A549 treated with Hydrocortisone at 1 μM for 4 hours (cell line): ENCODE measurements at places on chromosomes 7 and 10. TPM values are rescaled to one million over a fixed set of nuclear protein-coding genes. Genes with fewer than 3 reads are reported as not detected.

C10orf90 gene
- 2.7 to 3.6 TPM (median 3.2 TPM) in 5 replicates for total RNA-seq

TRPV5 gene
- not detected in 5 replicates for total RNA-seq

NCF1 gene
- total RNA-seq: 0.12 to 0.22 TPM (median 0.17 TPM) in 5 replicates

IRF5 gene
- total RNA-seq: 12.2 to 17.8 TPM (median 15.2 TPM) in 5 replicates

ACTL6B gene
- total RNA-seq: not detected in 5 replicates

FAM25G gene
- 0.85 to 1.5 TPM (median 1.1 TPM) in 3 of 5 replicates, not detected in the others for total RNA-seq

PIK3AP1 gene
- 0.54 to 0.86 TPM (median 0.67 TPM) in 5 replicates for total RNA-seq

R3HCC1L gene
- total RNA-seq: 13.5 to 15.6 TPM (median 13.7 TPM) in 5 replicates

ERVW-1 gene
- total RNA-seq: not detected in 5 replicates

SLF2 gene
- 8.0 to 10.8 TPM (median 9.5 TPM) in 5 replicates for total RNA-seq

OR13A1 gene
- total RNA-seq: 0.05 TPM in 1 of 5 replicates, not detected in the others

TMEM213 gene
- total RNA-seq: not detected in 5 replicates

VIPR2 gene
- 0.02 to 0.06 TPM (median 0.04 TPM) in 4 of 5 replicates, not detected in the other for total RNA-seq

PNLIPRP2 gene
- total RNA-seq: 0.07 to 0.30 TPM (median 0.09 TPM) in 4 of 5 replicates, not detected in the other

KCNH2 gene
- total RNA-seq: 2.9 to 3.6 TPM (median 3.3 TPM) in 5 replicates

NUTM2E gene
- 0.30 to 0.47 TPM (median 0.38 TPM) in 5 replicates for total RNA-seq

NPC1L1 gene
- 0.05 to 0.11 TPM (median 0.08 TPM) in 5 replicates for total RNA-seq

HOXA6 gene
- 1.1 to 1.6 TPM (median 1.3 TPM) in 5 replicates for total RNA-seq

UNC5B gene
- total RNA-seq: 2.5 to 3.3 TPM (median 3.1 TPM) in 5 replicates

SHLD2 gene
- 23.7 to 32.8 TPM (median 25.2 TPM) in 5 replicates for total RNA-seq
